Activated effector memory CD4-positive, alpha-beta T cell treated with anti-CD3 and anti-CD28 coated beads, Interleukin-2, amount 50 U/mL, for 16 hours (primary cell): ENCODE measurements at places on chromosomes 2 and 18.
A peak's percentile ranks its signal among the peaks of the same experiment; 100 is the strongest.

DNA sequence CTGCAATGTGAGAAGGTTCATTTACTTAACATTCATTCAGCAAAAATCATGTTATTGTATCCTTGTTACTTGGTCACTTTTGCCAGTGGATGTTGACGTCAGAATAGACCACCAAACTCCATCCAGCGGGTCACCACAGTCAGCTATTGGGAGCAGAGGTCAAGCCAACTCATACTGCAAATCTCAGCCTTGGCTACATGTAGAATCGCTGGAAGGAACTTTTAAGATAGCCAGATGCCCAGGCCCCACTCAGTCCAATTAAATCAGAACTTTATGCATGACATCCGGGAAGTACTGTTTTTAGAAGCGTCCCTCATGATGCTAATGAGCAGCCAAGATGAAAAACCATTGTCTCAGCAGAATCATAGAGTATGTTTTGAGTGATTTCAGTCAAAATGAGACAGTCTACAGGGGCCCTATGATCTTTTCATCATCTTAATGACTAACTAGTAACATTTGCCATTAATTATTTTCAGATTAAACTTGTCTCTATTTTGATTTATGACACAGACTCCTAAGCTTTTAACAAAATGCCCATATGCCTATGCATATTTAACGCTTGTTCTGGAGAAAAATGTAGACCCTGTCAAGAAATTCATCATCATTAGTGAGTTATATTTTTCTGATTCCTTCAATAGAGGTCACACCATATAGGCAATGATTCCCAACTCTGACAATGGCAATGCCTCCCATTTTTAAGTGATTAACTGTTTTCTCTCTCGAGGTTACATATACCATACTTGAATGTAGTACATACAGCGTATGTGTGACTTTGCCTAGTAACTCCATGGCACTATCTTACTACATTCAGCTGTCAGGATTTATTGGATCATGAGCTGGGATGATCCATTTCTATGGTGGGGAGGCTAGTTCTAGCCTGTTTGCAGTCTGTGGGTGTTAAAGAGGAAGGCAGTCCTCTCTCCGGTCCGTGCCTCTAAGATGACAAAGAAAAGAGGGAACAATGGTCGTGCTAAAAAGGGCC, 63.7 kb upstream of the CCBE1 start:
- no peak for DNase-seq

DNA sequence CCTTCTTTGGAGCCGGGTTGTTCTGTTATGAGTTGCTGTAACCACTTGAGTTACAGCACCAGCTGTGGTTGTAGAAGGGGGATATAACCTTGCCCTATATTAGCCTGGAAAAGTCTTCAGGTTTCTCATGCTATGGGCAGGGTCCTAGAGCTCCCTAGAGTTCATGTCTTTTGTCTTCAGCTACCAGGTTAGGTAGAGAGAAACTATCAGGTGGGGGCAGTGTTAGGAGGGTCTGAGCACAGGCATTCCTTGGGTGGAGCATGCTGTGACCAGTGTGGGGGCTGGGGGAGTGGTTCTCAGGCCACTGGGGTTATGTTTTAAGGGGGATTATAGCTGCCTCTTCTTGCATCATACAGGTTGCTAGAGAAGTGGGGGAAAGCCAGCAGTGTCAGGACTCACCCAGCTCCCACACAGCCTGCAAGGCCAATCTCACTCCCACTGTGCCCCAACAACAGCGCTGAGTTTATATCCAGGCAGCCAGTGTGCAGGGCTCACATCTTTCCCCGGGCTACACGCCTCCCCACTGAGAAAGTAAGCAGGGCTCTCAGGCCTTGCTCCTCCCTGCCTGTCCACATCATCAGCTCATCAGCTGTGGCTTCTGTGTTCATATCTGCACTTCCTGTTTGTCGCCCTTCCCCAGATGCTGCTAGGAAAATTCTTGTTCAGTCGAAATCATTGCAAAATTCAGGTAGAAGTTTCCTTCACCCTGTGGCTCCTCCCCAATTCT, 133.8 kb upstream of the NRXN1 start:
- DNase-seq = no peak

DNA sequence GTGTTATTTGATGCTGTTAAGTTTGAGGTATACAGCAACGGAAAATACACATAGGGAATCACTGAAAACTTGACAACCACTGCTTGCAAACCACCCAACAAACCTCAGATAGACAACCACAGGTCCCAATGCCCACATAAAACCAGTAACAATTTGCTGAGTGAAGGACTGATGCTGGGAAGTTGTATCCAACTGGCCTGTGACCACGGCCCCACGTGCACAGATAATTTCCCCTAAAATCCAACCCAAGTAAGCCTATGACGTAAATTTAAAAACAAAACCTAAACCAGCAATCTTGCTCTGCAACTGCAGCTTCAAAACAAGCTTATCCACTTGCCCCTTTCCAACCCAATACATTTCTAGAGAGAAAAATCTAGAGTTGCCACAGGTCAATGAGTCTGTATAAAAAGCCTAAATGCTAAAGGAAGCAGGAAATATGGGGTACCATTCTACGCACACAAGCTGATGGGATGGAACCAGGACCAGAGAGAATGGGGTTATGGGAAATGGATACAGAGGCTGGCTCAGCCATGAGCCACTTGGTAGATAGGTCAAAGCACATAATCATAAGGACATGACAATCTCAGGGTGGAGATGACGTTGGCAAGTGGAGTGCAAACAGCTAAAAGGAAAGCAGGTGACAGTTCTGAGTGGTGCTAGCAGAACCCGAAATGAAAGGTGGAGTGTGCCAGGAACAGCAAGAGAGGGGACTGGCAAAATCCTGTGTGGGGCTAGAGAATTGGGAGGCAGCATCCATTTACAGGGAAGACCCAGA, 27.8 kb upstream of the CREB1 start:
- no peak for DNase-seq

DNA sequence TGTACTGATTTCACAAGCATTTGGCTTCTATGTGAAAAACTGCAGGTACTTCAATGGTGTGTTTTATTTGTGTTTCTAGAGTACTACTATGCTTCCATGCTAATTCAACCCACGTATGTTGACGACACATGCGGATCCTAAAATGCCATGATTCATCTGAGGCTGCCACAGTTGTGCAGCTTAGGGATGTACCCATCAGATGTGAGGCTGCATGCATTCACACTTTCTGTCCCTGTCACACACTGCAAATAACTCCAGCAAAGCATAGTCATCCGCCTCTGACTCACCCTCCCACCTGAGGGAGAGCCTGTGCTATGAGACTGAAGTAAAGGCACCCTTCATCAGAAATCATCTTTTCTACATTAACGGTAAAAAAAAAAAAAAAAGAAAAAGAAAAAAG, 22.1 kb upstream of the SERTAD2 start:
- DNase-seq = peak; percentile 84

GRCh38 chr18:7926526-7926925, 359.4 kb downstream of the PTPRM start:
- DNase-seq = no peak

- no peak for DNase-seq
These were observed 657.0 kb upstream of the SYT4 start for GRCh38 chr18:43934322-43934721.

DNA sequence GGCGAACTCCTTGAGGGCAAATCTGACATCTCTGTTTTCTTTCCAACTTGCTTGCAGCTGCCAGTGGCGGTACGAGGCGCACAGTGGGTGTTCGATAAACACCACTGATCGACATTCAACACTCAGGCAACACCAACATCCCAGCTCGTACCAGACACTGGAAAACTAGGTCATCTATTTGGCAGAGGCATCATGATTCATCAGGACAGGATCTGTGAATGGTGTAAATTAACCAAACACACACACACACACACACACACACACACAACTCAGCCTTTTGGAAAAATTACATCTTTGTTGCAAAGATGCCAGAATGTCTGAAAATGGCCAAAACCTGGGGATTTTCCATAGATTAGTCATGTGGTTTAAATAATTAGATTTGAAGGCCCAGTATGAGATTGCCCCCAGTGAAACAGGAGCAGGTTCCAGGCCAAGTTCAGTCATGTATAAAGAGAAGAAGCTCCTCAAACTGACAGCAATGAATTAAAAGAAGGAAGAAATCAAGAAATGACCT, 150.5 kb upstream of the NCKAP5 start:
- DNase-seq = no peak

DNA sequence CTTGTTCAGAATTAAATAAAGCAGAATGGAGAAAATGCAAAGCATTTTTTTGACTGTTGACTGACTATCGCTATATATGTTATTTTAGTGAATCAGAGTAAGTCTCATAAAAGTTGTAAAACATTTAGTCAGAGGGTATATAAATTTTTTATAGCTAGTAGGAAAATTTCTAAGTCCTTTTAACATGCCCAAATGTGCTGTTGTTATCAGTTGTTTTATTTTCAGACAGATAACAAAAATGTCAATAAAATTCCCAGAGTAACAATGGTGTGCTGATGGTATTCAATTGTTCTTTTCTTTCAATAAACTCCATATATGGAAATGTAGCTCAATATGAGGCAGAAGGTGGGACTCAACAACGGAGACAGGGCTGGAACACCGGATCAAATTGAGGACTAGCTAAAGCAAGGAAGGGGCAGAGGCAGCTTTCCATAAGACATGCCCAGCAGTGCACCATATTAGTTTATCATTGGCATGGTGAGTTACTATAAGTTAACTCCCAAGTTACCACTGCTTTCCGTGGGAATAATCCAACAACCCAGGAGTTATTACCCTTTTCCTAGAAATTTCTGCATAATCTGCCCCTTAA, 26.6 kb downstream of the GULP1 start:
- DNase-seq = no peak

GRCh38 chr18:45652303-45653080, 37.2 kb downstream of the SLC14A2 start:
- no peak for DNase-seq

- no peak for DNase-seq
These were observed 136.5 kb upstream of the STK17B start for GRCh38 chr2:196307775-196308305.

- no peak for DNase-seq
These were observed 27.4 kb upstream of the MRO start for GRCh38 chr18:50847192-50847591.

DNA sequence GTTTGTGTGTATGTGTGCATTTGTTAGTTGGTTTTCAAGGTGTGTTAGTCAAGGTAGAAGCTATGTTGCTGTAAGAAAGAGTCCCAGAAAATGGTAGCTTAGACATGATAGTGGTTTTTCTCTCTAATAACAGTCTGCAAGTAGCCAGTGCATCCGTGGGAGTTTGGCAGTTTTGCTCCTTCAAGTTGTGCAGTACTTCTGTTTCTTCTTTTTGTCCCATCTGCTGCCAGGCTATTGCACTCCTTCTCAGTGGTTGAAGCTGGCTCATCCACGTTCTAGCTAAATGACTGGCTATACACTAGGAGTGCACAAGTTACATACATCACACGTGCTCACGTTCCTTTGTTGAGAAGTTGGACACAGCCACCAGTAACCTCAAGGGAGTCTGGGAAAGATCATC, 134.7 kb downstream of the ASXL3 start:
- no peak for DNase-seq

DNA sequence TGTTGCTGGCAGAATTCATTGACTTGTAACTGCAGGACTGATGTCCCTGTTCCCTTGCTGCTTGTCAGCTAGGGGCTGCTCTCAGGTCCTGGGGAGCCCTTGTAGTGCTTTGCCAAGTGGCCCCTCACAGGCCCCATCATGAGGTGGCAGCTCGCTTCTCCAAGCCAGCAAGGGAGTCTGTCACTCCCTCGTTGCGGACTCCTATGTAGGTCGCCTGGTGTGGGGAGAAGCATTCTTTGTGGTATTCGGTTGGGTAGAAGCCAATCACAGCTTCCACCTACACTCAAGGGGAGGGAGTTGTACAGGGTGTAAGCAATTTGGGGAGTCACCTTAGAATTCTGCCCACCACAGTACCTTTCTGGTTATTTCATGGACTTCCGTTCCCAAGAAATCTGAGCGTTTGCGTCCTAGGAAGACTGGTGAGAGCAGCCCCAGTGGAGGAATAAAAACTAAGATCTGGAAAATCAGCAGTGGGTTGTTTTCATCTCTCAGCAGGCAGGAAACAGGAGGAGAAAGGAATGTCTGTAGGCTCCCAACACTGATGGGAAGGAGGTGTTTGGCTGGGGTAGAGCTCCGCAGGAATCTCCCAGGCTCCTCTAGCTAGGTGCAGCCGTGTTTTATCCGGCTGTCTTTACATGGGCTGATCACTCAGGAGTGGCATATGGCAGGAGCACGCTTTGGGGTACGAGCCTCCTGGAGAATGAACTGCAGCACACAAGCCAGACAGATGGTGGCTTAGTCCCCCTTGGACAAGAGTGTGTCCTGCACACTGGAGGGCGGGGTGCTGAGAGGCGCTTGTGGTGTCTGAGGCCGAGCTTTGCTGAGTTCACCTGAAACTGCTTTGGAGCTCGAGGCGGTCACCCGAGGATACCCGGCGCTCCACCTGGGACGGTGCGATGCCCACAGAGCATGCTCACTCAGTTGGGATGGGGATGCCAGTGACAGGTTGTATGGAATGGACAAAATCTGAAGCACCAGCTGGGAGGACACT, 58.3 kb downstream of the LDLRAD4 start:
- peak; percentile 71 for DNase-seq

GRCh38 chr2:237456200-237456843, 30.7 kb upstream of the MLPH start:
- DNase-seq = no peak

GRCh38 chr2:26780203-26780760, 5.6 kb upstream of the CENPA start:
- DNase-seq = no peak

- no peak for DNase-seq
These were observed 1022.2 kb upstream of the PIK3C3 start for GRCh38 chr18:40932862-40933261.

DNA sequence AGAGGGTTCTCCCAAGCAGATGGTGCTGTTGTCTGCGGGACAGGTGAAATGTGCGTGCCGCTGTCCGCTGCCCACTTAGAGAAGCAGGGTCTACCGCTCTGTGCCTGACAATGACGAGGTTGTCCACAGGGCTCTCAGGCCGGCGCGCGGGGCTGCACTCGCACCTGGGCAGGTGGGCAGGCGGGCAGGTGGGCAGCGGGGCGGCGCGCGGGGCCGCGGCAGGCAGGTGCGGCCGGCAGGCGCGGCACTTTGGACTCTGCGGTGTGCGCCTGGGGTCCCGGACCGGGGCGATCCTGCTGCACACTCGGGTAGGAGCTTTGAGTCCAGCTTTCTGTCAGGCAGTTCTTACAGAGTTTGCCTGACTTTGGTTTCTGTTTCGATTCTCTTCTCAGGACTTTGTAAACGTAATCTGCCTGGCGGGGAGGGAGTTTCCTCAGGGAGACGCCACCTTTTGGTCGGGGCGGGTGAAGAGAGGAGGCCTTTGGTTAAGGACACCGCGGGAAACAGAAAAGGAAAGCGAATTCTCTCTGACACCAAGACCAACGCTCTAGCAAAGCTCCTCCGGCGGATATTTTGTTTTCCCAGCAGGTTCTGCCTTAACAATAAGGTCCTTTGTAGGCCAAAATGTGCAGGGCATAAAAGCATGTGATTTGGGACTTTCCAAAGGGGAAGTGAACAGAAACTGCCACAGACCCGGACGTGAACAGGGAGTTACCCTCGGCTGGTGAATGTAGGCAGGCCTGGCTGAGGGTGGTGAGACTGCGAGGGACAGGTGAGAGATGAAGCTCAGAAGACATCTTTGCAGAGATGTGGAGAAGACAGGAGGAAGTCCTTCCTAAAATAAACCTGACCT, at the start of gene IFIH1:
TSS of gene IFIH1 (minus strand) at position 357 of the 853 bp plus-strand sequence. CDS start 377 bp downstream, outside the sequence.
- peak; percentile 91 for DNase-seq
